ENCODE measurements at places on chromosomes 3 and 15.

- DNase-seq = no peak
These were observed 209.8 kb downstream of the PDCD6IP start for GRCh38 chr3:34008191-34008590.

DNA sequence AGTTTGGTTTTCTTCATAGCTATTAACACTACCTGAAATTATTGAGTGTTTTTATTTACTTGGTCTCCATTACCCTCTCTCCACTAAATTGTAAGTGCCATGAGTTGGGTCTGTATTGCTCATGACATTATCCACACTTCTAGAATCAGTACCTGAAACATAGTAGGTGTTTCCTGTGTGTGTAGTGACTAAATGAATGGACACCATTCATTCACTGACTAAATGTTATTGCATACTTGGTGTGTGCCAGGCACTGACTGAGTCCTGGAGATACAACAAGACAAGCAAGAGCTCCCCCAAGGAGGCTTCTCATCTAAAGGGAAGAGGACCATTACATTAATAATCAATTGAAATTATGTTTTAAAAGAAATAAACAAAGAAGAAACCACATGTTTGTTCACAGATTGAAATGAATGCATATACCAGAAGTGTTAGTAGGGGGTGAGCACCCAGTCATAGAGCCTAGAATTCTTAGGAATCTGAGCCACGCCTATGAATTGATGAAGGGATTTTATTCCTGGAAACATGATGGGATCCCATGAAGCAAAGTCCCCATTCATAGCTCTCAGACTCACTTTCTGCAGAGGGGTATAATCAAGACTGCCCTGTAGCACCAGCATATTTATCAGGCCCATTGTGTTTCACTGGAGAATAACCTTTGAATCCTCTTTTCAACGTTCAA is 31.7 kb upstream of the ATOSA start:
- no peak for DNase-seq

GRCh38 chr3:180804916-180805315 is 107.6 kb upstream of the FXR1 start:
- no peak for DNase-seq

DNA sequence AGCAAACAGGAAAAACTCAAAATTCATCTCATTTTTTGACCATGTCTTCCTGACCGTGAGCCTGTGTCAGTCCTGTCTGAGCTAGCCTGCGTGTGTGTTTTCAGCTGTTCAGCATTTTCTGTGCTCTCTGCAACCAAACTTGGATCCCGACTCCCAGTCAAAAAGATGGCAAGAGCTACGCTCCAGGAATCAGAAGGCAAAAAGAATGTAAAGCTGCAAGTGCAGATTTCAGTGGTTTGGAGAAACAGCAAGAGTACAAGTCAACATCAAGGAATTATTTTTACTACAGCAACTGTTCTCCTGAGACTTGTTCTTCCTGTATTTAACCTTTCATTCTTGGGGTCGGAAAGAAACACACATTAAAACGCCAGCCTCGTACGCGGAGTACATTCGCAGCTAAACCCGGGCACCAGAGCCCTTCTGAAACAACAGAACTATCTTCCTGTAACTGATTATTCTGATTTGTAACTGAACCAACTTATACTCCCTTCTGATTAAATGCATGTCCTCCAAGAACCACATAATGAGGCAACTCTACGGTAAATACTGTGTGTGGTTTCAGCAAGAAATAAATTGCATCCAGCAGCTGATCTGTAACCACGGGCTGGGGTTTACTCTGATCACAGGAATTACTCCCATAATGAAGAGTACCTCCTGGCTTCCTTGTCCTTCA is 107.4 kb downstream of the LRIG1 start:
- DNase-seq = no peak

- DNase-seq = no peak
These were observed 53.6 kb downstream of the LMCD1 start for GRCh38 chr3:8555113-8555661.
